NCI-H1694 (cell line): ENCODE measurements at places on chromosomes 2 and 18.

DNA sequence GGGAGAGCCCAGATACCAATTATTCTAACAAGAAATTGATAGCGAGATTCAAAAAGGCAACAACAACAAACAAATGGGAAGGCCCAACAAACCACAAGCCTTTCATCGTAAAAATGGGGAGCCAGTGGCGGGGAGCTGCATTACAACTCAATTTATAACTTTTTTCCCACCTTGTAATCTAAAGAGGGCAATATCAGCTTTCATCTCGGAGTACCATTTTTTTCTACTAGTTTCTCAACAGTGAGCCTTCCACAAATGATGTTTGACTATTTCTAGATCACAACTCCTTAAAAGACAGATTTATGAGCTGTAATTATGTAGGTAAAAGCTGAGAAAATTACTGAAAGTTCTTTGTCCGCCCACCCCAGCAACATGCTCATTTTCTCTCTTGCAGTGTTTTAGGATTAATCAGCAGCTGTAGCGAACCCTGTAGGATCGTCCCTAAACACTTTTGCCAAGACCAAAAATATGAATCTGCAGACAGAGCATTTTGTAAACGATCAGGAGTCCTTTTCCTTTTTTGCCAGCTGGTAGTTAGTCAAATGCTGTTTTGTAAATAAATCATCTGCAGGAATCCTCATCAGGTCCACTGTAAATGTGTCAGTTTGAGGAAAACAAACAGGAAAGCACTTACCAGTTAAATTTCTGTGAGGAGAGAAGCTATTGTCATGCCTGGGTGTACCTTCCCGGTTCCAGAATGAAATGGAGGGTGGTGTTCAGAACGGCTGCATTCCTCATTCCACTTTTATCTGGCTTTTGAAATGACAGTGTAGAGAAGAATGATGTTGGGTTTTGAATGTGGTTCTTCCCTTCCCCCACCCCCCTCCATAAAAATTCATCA, 53.2 kb downstream of the EEF1B2 start:
- peak; percentile 61 for DNase-seq

- peak; percentile 21 for DNase-seq
These were observed 16.4 kb downstream of the FARP2 start for GRCh38 chr2:241372361-241372992.

DNA sequence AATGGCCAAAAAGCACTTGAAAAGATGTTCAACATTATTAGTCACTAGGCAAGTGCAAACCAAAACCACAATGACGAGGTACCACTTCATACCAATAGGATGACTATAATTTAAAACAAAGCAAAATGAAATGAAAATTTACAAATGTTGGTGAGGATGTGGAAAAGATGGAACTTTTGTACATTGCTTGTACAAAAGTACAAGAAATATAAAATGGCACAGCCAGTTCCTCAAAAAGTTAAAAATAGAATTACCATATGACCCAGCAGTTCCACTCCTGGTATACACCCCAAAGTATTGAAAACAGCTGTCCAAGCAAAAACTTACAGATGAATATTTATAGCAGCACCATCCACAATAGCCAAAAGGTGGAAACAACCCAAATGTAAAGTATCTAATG, 107.8 kb upstream of the XPO1 start:
- DNase-seq, result no peak

DNA sequence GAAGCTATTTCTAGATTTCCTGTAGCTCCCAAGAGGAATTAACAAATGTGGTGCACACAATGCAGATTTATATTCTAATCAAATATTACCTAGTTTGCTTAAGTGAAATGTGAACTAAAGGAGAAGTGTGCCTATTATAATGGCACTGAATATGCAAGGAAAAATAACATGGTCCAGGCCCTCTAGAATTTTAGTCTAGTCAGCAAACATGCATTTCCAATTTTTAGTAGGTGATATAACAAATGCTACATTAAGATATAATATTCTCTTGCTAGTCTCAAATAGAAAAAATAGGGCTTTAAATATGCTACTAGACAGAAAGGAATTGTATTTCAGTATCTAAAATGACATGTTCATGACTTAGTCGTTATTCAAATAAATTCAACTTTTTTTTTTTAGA, 689.5 kb downstream of the TMEM182 start:
- DNase-seq, result no peak

DNA sequence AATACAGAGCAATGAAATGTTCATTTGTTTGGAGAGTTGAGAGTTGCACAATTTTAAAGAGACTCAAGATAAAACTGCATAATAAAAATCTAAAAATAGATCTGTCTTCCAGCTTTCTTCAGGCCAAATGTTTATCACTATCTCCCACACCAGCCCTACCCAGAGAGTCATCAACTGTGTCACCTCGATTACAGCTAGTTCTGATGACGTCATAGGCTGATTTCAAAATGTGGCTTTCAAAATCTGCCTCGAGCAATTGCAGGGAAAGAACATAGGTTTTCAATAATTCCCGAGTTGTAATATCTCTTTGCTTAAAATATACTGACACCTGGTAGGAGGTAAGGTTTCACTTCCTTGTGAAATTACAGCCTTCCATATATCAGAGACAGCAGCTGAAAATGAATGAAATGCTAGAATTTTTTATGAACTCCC, 677.6 kb upstream of the ID2 start:
- DNase-seq, result no peak

GRCh38 chr2:16069933-16070647, 129.7 kb downstream of the MYCN start:
- DNase-seq, result no peak

DNA sequence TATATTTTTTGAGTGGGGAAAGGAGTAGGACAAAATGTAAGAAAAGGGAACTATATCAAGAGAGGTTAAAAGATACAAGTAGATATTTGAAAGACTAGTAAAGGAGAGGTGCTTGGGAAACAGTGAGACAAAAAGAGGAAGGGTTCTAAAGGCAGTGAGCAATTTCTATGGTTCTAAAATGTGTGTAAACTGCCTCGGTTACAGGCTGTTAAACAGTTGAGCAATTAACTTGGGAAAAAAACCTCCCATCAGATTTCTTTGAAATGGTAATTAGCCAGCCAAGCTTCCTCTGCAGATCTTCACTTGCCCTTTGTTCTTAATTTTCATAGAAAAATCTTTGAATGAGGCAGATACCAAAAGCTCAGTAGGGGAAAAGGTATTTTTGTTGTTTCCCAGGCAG, 238.7 kb upstream of the KCNH7 start:
- DNase-seq, result no peak

DNA sequence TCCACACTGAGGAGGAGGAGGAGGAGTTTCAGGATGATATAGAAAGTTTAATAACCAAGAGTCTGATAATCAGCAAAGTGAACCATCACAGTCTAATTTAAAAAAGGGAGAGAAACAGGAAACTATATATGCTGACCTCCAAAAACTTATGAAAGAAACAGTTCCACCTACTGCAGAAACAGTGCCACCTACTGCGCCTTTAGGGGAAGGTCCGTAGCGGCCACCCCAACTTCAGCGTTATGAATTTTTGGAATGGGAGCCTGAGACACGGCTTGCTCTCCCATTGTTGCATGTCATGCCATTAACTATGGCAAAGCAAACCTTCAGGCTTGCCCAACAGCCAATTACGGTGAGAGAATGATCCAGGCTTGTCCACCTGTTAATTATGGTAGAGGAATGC, 1719.2 kb upstream of the LRRTM1 start:
- no peak for DNase-seq

DNA sequence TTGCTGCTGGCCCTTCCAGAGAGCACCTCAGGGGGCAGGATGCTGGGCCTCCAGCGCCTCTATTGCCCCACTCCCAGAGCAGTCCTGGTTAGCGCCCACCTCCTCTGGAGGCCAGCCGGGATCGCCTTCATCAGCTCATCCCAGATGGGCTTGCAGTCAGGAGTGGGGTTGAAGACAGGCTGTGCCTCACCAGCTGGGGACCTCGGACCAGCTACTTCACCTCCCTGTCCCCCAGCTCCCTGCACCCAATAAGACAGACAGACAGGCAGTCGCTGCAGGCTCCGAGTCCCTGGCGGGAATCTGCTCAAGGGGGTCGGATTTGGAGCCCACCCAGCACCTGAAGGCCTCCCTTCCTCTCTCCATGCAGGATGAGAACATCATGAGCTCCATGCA, 18.9 kb upstream of the FAHD2A start:
- DNase-seq, result no peak

DNA sequence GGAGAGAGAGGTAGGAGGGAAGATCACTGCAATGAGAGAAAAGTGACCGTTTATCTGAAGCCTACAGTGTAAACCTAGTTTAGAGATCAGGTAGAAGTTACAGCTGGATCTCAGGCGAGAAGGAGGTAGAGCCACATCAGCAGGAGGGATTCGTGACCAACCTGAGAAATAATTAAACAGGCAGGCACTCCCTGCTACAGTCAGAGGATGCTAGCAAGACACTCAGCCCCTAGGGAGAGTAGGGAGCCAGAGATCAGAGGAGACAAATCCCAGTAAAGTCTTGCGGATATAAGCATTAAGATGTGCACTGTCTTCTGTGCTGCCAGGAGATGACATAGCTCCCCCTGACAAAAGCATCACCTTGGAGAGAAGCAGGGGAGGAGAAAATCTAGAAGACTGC, 629.1 kb upstream of the SLC39A10 start:
- no peak for DNase-seq

DNA sequence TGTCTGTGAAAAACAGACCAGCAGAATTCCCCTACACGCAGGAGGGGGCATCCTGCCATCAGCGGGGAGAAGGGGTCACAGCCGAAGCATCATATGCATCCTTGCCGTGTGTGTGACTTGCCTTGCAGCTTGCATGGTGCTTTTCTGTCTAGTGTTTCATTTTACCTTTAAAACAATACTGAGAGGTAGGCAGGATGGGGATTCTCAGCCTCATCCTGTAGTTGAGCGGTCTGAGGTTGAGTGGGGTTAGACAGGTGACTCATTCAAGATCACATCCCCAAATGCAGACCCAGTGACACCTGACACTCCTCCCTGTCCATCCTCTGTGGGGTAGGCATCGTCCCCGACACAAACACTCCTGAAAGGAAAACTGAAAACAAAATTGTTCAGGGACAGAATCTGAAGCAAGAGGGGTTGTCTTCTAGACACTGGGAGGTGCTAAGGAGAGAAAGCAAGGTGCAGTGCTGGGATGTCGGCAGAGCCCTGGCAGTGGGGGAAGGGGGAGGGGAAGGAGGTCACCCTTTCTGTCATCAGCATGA, 7.9 kb downstream of the ARL4C start:
- no peak for DNase-seq

DNA sequence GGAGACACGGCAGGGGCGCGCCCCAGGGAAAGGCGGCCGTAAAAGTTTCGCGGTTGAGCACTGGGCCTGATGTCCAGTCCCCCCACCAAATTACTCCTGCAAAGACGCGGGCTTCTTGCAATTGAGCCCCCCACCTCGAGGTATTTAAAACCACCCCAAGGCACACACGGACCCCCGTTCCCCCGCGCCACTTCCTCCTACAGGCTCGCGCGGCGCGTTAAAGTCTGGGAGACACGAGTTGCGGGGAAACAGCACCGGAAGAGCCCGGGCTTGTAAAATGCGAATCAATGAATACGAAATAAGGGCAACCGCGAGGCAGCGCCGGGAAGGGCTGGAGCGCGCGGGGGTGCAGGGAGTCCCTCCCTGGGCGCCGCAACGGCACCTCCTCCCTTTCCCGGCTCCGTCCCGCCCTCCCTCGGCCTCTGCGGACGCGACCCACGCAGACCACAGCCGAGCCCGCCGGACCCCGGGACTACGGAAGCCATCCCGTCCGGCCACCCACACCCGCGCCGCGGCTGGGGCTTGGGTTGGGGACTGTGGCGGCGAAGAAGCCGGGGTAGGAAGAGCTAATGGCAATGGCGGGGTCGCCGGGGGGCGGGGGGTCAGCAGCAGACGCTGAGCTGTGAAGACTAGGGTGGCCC, 918 bp upstream of the NETO1 start:
- DNase-seq, result no peak

DNA sequence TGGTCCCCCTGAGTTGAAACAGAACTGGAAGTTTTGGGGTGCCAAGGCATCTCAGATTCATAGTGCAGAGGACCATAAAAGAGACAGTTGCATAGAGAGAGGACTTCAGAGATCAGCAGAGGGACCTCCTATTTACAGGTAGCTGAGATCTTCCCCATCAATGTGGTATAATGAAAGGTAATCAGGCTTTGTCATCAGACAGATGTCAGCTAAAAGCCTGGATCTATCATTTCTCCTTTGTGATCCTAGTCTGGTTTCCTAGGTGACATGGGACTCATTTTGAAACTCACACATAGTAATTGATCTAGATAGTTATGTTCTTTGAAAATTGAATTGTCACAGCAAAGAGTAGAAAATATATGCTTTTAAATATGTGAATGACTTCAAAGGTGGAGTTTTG, 443.5 kb upstream of the MAP2 start:
- DNase-seq, result no peak

DNA sequence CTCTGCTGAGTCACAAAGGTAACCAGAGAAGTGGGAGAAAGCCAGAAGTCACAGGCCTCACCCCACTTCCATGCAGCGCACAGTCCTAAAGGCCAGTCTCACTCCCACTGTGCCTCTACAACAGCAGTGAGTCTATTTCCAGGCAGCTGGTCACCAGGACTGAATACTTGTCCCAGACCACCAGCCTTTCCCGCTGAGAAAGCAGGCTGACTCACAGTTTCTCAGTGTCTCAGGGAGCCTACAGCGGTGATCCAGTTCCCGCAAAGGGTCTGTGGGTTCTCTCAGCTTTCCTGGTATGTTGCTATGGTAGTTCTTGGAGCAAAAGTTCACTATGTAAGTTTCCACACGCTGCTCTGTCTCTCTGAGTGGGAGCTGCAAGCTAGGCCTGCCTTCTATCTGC, 622.5 kb downstream of the RNF144A start:
- no peak for DNase-seq

GRCh38 chr2:231183851-231184250, 14.6 kb upstream of the ARMC9 start:
- no peak for DNase-seq

- no peak for DNase-seq
These were observed at the start of gene GPR155 for GRCh38 chr2:174486563-174487107. TSS of gene GPR155 (minus strand) at chr2:174487029. CDS start at chr2:174481956, 5,073 bp downstream.

- DNase-seq, result no peak
These were observed 149.8 kb downstream of the TWIST2 start for GRCh38 chr2:238997684-238998083.

DNA sequence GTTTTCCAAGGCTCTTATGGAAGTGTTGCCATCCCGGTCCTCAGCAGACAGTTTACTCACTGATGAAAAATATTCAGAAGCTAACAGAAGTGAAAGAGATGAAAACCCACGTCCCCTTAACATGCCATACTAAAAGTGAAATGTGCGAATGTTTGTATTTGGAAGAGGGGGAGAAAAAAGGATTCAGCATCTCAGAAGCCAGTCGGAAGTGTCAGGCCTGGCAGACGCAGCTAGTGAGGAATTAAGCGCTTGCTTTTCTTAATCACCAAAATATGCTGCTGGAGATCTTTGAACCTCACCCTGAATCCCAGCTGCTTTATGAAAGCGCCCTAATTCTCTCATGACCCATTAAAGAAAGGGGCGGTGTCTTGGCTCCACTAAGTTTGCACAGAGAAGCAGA, 653.7 kb downstream of the DCDC2C start:
- DNase-seq, result no peak

DNA sequence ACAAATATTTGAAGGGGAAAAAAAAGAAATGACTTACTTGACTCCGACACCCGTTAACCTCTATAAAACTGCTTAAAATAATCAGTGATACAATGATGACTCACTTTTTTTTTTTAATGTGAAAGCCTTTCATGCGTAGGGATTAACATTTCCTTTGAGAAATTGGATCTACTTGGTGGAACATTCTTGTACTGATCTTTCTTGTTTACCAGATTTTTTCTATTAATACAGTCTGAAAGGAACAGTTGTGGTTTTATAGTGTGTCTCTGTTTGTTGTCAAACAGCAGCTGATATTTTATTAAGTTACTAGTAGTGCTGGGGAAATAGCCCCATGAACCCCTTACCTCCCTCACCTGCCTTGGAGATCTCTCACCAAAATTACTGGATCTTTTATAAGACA, 40.2 kb upstream of the NEB start:
- no peak for DNase-seq
